ENCODE measurements at places on chromosomes 1 and 21.

GRCh38 chr1:223259462-223259861 lies 104.5 kb downstream of the SUSD4 start:
- DNase-seq: no peak

GRCh38 chr1:219927956-219928790 lies at the start of gene SLC30A10:
Gene SLC30A10, minus strand, starts transcription at chr1:219928557. Its CDS starts 117 bp downstream, at chr1:219928440.
- DNase-seq: no peak

DNA sequence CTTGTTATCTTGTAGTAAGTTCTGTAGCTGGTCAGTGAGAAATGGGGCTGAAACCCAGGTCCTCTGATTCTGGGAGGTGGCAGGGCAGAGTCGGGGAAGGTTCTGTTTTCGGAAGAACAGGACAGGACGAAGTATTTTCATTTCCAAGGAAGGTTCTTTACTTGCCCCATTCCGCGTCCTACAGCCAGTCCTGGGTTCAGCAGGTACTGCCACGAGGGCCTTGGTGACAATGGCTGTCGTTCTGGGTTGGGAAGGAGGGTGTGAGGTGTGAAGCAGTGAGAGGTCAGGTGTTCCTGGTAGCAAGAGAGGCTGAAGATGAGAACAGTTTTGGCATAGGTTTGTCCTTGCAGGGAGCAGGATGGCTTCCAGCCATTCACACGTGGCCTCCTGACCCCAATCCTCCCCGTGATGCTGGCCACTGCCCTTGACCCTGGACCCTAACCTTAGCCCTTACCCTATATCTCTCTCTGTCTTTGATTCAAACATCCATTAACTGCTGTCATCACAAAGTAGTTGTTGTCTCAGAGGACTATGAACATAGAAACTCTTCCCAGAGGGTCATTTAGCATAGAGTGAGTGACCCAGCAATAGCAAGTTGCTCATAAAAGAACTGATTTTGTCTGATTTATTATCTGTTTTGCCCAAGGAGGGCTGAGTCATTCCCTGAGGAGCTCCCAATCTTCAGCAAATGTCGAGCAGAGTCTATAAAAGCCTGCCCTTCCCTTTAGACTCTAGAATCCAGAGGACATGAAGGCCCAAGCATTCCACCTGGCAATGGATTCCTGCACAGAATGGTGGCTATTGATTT lies 25.0 kb downstream of the VASH2 start:
- DNase-seq: no peak

DNA sequence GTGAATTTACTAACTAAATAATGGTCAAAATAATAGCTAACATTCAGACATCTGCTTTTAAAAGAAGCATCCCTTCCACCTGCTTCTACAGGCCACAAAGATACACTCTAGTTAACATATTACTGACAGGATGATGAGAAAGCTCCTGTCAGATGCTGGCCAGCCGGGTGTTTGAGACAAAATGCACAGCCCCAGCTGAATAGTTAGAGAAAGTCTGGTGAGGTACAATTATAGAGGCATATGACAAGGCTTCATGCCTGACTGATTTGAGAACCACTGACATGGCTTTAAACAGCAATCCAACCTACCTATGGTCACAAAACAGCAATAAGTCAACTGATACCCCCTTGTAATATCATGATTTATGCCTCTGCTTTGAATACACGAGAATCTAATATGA lies 137.0 kb downstream of the DENND1B start:
- no peak for DNase-seq
